Neural cell (in vitro differentiated cells): ENCODE measurements at places on chromosomes 7 and 10. TPM values are rescaled to one million over a fixed set of nuclear protein-coding genes. Genes with fewer than 3 reads are reported as not detected.

Gene PLPP4
- 4.4 and 8.3 TPM in 2 replicates for polyA plus RNA-seq

Gene STEAP1B
- 0.51 TPM in 1 of 2 replicates, not detected in the other for polyA plus RNA-seq

Gene AIFM2
- 0.42 and 0.78 TPM in 2 replicates for polyA plus RNA-seq

Gene SPAG6
- polyA plus RNA-seq: 0.36 TPM in 1 of 2 replicates, not detected in the other

Gene ANXA8
- polyA plus RNA-seq: not detected in 2 replicates

Gene CYP17A1
- polyA plus RNA-seq: not detected in 2 replicates

Gene AGR2
- polyA plus RNA-seq: not detected in 2 replicates

Gene HNRNPF
- polyA plus RNA-seq: 65.0 and 65.8 TPM in 2 replicates

Gene TUBAL3
- not detected in 2 replicates for polyA plus RNA-seq

Gene CACUL1
- 12.8 and 13.8 TPM in 2 replicates for polyA plus RNA-seq

Gene DRGX
- not detected in 2 replicates for polyA plus RNA-seq

Gene GIMAP1
- polyA plus RNA-seq: not detected in 2 replicates

Gene PNLIPRP3
- polyA plus RNA-seq: not detected in 2 replicates

Gene MDFIC
- 0.85 and 5.0 TPM in 2 replicates for polyA plus RNA-seq

Gene CALCR
- 3.6 TPM in 2 replicates for polyA plus RNA-seq

Gene KNDC1
- polyA plus RNA-seq: 4.3 and 11.8 TPM in 2 replicates

Gene OR6B1
- not detected in 2 replicates for polyA plus RNA-seq
